ENCODE measurements at places on chromosomes 13 and 19.
A peak's percentile ranks its signal among the peaks of the same experiment; 100 is the strongest.

DNA sequence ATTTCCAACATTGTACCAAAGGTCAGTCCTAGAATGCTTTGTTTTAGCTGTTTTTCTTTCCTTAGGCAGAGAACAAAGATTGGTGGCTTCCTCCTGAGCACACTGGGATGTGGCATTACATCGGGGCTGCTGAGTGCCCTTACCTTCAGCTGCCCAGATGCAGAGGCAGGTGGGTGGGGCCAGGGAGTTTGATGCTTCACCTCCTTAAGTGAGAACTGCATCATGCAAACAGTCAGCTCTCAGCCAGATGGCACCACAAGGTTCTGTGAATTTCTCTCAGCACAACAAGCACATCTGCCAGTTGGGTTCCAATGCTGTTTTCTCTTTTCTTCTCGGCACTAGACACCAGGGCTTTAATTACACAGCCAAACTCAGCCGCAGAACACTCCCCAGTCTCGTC lies 87.4 kb upstream of the UBL3 start:
- no peak for DNase-seq

DNA sequence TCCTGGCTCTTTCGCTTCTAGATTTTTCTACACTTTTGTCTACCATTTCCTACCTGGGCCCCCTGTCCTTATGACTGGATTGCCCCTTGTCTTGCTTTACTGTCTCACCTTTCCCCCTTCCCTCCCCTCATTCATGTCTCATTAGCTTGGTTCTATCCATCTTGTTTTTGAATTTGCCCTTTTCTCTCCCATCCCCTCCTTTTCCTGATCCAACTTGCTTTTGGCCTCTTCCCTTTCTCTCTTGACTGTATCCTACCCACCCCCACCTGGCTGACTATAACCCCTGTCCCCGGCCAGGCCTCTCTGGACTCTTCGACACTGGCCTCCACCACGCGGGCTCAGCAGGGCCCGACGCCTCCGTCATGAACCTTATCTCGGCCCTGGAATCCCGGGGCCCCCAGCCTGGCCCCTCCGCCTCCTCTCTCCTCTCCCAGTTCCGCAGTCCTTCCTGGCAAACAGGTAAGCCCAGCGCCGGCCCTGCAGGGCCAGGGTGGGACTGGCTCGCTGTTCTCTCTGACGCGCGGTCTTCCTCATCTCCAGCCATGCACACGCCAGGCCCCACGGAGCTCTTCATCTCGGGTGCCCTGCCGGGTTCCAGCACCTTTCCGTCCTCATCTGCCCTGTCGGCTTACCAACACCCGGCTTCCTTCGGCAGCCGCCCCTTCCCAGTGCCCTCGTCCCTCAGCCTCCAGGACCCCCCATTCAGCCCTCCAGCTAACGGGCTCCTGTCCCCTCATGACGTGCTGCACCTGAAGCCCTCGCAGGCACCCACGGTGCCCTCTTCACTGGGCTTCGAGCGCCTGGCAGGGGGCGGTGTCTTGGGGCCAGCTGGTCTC lies 3.4 kb downstream of the PRR12 start:
- DNase-seq = no peak

DNA sequence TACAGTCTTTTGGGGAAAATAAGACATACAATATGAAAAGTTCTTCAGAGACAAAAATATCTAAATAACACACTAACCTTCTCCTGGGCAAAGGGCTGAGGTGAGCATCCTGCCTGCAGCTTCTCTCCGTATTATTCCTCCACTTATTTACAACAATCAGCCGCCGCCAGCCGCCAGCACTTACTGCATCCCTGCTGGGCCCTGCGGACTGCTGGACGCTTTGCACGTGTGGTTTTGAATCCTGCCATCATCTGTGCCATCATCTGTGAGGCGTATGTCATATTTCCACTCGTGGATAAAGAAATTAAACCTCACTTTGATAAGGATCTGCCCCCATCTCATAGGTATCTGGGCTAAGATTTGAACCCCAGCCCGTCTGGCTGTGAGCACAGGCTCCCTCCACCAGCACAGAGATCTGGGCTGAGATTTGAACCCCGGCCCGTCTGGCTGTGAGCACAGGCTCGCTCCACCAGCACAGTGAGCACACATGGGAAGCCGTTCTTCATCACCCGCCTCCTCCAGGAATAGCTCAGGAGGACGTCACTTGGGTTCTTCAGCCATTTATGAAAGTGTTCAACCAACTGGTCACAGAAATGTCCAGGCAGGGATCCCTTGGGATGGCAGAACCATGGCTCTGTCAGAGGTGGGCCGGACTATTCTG lies 35.2 kb upstream of the TUBGCP3 start:
- no peak for DNase-seq

DNA sequence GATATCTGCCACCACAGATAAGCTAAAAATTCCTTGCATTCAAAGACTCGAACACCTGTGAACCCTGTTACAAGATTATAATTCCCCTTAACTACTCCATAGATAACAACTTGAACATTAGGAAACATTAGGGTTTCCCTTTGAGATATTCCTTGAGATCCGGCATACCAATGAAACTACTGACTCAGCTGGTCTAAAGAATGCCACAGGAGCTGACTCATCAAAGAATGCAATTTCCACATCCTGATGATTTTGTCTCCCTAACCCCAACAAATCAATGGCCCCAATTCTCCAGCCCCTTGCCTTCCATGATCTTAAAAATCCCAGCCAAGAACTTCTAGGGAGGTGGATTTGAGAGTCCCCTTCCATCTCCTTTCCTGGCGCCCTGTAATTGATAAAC lies 35.6 kb upstream of the ZNF599 start:
- DNase-seq = no peak

DNA sequence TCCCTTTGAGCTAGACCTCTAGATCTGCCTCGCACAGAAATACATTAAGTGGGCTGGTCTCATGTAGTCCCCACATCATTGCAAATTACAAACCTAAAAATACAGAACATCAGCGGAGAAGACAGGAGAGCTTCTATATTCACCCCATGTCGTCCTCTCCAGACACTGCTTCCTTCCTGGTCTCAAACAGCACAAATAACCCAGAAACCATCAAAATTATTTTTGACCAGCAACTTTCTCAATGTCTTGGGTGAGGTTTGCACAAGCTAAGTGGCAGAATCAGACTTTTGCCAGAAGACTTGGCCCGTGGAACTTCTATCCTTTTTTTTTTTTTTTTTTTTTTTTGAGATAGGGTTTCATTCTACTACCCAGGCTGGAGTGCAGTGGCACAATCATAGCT lies 28.2 kb downstream of the CLEC17A start:
- no peak for DNase-seq

- DNase-seq = no peak
Observed at GRCh38 chr19:48844472-48844871, 8.2 kb upstream of the HSD17B14 start.

GRCh38 chr19:46840498-46840942 lies 10.1 kb downstream of the AP2S1 start:
- DNase-seq = peak; percentile 59

GRCh38 chr13:79915114-79915811 lies 425.7 kb downstream of the SPRY2 start:
- no peak for DNase-seq
